ENCODE measurements at places on chromosomes 5 and 9. TPM values are rescaled to one million over a fixed set of nuclear protein-coding genes. Genes with fewer than 3 reads are reported as not detected.

CRHBP gene
- not detected for total RNA-seq

MSMP gene
- total RNA-seq: not detected

IL33 gene
- total RNA-seq: not detected

TAF11L8 gene
- not detected for total RNA-seq

PTRH1 gene
- 26.9 TPM for total RNA-seq

SLC45A2 gene
- 618 TPM for total RNA-seq

TEX48 gene
- not detected for total RNA-seq

LPAR1 gene
- not detected for total RNA-seq

SPAG8 gene
- total RNA-seq: not detected

Measured in SK-MEL-5 (cell line).